Left renal pelvis (tissue), 4 donors: ENCODE measurements at places on chromosomes 11 and 22. TPM values are rescaled to one million over a fixed set of nuclear protein-coding genes. Genes with fewer than 3 reads are reported as not detected.

Gene NRXN2
- 15.1 TPM for polyA plus RNA-seq

Gene CELSR1
- polyA plus RNA-seq: 27.6 TPM

Gene LRRC10B
- polyA plus RNA-seq: 1.4 TPM

Gene GDPD4
- 0.34 TPM for polyA plus RNA-seq

Gene POTEH
- not detected for polyA plus RNA-seq

Gene ARVCF
- 18.2 TPM for polyA plus RNA-seq

Gene CYB5R2
- polyA plus RNA-seq: 27.3 TPM

Gene PGA5
- 1.0 TPM for polyA plus RNA-seq

Gene VPREB1
- polyA plus RNA-seq: 0.49 TPM

Gene KCNJ1
- 129 TPM for polyA plus RNA-seq

Gene ENTHD1
- not detected for polyA plus RNA-seq
